ENCODE measurements at places on chromosomes 6 and 20.

DNA sequence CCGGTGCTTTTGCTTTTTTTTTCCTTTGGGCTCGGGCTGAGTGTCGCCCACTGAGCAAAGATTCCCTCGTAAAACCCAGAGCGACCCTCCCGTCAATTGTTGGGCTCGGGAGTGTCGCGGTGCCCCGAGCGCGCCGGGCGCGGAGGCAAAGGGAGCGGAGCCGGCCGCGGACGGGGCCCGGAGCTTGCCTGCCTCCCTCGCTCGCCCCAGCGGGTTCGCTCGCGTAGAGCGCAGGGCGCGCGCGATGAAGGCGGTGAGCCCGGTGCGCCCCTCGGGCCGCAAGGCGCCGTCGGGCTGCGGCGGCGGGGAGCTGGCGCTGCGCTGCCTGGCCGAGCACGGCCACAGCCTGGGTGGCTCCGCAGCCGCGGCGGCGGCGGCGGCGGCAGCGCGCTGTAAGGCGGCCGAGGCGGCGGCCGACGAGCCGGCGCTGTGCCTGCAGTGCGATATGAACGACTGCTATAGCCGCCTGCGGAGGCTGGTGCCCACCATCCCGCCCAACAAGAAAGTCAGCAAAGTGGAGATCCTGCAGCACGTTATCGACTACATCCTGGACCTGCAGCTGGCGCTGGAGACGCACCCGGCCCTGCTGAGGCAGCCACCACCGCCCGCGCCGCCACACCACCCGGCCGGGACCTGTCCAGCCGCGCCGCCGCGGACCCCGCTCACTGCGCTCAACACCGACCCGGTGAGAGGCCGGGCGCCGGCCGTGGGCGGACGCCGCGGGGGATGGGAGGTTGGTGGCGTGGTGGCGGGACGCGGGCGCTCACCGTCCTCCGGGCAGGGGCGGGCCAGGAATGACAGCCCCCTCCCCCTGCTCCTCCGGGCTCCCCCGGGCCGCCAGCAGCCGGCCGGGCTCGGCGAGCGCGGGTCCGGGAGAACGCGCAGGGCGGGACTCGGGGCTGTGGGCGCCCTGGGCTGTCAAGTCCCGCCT lies 606 bp downstream of the ID4 start:
- DNase-seq: peak; percentile 31

- no peak for DNase-seq
These were observed 11.6 kb upstream of the CD164 start for GRCh38 chr6:109393886-109394281.

DNA sequence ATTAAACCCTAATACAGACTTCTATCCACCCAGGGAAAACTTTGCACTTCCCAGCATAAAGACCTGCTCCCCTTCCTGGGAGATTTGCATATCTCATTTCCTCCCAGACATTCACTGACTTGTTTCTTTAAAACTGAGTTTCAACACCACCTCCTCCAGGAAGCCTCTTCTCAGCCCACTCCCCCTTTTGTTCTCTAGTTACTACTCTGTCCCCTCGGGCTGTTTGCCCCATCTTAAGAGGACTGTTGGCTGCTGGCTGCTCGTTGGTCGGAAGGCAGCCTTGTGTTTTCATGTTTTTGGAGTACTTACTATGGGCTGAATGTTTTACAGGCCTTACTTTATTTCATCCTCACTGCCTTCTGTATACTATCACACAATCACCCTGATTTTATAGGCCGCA lies 6.6 kb downstream of the ARHGAP40 start:
- DNase-seq: no peak

GRCh38 chr20:37870294-37870693 lies 32.6 kb upstream of the VSTM2L start:
- no peak for DNase-seq

DNA sequence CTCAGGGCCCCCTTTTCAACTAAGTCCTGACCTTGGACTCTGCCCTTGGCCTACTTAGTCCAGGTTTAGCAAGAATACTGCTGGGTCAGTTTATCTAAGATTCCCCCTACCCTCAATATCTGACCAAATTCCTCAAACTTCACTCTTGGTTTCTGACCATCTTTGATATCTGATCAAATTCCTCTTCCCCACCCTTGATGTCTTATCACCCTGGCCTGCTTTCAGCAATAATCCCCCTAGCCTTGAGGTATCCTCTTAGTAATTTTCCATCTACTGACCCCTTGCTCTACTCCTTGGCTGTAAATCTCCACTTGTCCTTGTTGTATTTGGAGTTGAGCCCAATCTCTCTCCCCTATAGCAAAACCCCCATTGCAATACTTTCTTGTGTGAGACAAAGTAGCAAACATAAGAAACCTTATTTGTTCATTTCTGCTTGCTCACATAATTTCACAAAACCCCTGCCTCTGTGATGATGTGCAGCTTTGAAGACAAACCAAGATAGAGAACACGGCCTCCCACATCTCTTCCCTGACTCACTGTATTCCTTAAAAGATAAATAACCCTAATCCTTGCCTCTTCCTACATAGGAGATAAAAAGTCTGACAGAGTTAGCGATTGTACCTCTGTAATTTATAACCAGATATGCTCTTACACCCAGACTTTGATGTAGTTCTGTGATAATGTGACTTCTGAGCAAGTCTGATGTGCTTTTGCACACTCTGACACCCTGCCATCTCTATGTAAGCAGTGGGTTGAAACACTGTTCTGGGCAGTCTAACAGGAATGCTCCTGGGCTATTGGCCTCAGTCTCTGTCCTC lies 13.8 kb upstream of the IYD start:
- no peak for DNase-seq

GRCh38 chr6:113927001-113927400 lies 43.9 kb downstream of the HDAC2 start:
- no peak for DNase-seq

GRCh38 chr6:9593554-9593953 lies 821.3 kb downstream of the TFAP2A start:
- no peak for DNase-seq

DNA sequence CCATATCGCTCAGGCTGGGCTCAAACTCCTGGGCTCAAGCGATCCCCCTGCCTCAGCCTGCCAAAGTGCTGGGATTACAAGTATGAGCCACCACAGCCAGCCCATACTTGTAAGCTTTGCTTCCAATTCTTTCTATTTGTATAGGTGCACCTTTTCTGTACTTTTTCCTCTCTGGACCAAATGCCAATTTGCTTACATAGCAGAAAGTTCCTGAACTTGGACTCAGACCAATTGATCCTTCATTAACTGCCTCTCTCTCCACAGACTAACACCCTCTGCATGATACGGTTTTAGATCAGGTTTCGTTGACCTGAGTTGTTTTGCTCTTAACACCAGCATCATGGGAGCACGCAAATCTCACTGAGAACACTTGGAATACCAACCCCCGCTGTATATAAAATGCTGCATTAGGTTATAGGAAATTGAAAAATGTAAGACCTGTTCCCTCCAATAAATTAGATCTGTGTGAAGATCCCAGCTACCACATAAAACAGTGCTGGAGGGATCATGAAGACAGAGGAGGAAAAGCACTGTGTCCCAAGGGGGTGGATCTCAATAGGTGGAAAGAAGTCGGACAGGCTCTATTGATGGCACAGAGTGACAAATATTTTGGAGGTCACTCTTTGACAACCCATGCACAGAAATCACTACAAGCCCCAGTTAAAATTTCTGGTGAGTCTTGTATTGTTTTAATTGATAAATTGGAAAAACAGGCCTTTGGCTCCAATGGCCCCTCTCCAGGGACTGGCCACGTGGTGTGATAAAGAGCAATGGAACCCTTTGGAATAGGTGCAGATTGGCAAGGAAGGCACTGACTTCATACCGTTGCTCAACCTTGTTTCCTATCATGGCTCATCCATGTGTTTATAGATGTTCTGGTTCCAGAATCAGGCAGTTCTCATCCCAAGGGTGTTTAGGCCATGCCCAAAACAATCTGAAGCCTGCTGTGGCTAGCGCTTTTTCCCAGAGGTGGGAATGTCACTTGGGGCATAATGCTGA lies 51.2 kb downstream of the ISM1 start:
- no peak for DNase-seq

- DNase-seq: peak; percentile 26
These were observed 9.0 kb upstream of the NCOA6 start for GRCh38 chr20:34834459-34834893.

- no peak for DNase-seq
These were observed 458.4 kb downstream of the TBC1D32 start for GRCh38 chr6:120875900-120876299.

DNA sequence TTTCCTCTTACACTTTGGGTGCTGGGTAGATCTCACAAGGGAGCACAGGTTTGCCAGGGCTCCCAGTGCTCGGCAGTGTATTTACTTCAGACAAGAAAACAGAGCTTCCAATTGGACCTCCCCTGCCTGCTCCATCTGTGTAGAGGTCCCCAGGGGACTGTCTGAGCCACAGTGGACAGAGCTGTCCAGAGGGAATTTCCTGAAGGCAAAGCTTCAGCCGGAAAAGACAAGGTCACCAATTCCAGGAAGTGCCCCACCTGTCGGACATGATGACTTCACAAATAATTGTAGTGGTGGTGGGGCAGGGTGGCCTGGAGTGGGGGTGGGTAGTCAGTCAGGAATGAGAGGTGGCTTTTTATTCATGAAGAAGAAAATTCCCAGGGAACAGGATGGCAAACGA lies 18.6 kb downstream of the ADGRF5 start:
- peak; percentile 12 for DNase-seq

- no peak for DNase-seq
These were observed 350.7 kb downstream of the KHDRBS2 start for GRCh38 chr6:61935242-61935846.

DNA sequence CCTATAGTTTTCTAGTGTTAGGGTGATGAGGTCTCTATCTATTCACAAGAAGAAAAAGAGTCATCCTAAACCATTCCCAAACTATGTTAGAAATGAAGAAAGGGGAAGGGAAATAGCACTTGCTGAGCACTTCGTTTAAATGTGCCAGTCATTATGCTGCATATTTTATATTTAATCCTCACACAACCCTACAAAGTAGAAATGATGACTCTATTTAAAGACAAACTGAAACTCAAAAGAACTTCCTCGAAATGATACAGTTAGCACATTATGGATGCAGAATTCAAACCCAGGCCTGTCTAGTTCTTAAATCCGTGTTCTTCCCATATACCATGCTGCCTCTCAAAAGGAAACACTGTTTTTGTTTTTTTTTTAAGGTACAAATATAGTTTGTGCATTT lies 174.6 kb downstream of the GMPR start:
- no peak for DNase-seq

Data from HEK293T (cell line).